ENCODE measurements at places on chromosomes 13 and 19. TPM values are rescaled to one million over a fixed set of nuclear protein-coding genes. Genes with fewer than 3 reads are reported as not detected.

GRCh38 chr19:16222806-16223205 lies 25.1 kb downstream of the AP1M1 start:
- peak; percentile 70 for DNase-seq

The CBLC gene
- total RNA-seq, result under 0.01 TPM

GRCh38 chr19:40594255-40594654 lies 6.9 kb upstream of the LTBP4 start:
- DNase-seq, result no peak

The LYPD5 gene
- total RNA-seq, result 0.50 TPM

DNA sequence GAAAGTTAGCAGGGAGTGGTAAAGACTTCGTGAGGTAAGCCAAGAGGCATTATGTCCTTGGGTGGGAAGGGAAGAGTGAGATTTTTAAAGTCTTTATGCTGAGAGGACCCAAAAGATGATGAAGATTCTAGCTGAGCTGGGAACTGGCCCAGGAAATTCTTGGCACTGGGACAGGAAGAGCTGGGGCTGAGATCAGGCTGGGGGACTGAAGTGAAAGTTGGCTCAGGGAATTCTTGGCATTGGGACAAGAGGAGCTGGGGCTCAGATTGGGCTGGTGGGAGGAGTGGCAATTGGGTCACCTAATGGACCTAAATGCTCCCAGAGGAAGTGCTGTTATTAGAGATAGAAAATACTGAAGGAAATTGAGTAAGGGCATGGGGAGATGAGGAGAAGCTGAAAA lies 8.8 kb downstream of the SCEL start:
- peak; percentile 63 for DNase-seq

DNA sequence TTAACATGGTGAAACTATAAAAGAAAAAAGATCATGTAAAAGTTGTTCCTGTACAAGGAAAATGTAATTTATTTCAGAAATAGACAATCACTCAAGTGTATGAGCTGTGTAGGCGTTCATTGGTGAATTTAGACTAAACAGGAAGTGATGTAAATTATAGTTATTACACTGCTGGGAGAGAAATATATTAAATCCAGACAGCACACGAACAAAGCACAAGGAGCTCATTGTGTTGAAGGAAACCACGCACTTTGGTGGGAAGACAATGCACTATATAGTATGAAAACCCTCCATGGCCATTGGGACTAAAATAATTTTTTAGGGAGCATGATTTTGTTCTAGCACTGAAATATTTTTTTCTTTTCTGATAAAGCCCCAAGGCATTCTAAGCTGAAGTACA lies 450.5 kb downstream of the KLF12 start:
- no peak for DNase-seq

GRCh38 chr19:50203281-50204080 lies at the start of gene MYH14:
TSS of gene MYH14 (plus strand) at chr19:50203622. CDS start at chr19:50210366, 6,744 bp downstream.
- DNase-seq, result peak; percentile 3

The CD37 gene
- not detected for total RNA-seq

- no peak for DNase-seq
Observed at GRCh38 chr19:50678323-50678722, 29.1 kb downstream of the C19orf81 start.

The RXFP2 gene
- total RNA-seq, result not detected

- DNase-seq, result no peak
Observed at GRCh38 chr19:9811139-9811538, 7.7 kb downstream of the FBXL12 start.

DNA sequence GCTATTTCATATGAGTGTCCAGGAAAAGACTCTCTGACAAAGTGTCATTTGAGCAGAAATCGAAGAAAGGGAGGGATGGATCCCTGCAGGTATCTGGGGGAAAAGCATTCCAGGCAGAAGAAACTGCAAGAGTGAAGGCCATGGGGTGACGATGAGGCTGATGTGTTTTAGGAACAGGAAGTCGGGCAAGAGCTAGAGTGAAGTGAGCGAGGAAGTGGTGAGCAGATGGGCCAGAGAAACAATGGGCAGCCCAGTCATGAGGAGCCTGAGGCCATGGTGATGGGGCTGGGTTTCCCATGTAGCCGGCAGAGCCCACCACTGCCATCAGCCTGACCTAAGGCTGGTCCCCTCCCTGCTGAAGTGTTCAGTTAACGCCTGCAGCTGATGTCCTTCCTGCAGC lies 150.2 kb downstream of the TNFSF13B start:
- DNase-seq, result no peak

- no peak for DNase-seq
Observed at GRCh38 chr13:73767747-73768315, 366.4 kb downstream of the KLF12 start.

The LGALS14 gene
- not detected for total RNA-seq

DNA sequence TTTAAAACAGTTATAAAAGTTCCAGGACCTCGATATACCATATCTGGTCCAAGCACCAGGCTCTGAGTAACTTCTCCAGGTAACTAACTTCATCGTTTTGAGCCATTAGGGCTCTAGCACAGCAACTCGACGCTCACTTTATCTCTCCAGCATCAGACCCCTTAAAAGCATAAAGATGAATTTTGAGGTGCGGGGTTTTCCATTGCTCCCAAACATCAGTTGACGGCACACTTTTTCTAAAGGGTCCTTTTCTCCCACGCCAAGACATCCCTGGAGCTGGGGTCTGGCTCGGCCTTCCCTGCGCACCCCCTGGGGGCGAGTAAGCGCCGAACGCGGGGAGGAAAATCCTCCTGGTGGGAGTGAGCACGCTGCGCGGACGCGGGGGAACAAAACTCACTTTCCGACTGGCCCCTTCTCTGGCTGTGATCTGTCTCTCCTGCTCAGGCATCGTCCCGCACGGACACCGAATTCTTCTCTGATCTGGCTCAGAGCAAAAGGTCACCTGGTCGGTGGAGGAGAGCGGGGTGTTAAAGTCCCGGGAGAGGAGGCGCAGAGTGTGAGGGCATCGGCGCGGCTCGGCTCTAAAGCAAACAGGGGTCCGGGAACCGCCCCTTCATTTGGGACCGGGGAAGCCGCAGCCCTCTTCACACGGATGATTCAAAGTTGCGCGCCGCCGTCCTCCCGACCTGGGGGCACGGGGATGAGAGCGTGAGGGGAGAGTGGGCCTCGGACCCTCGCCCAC lies at the start of gene ATP7B:
TSS of gene ATP7B (minus strand) at position 561 of the 742 bp plus-strand sequence. CDS start at position 448, 113 bp downstream.
- no peak for DNase-seq

DNA sequence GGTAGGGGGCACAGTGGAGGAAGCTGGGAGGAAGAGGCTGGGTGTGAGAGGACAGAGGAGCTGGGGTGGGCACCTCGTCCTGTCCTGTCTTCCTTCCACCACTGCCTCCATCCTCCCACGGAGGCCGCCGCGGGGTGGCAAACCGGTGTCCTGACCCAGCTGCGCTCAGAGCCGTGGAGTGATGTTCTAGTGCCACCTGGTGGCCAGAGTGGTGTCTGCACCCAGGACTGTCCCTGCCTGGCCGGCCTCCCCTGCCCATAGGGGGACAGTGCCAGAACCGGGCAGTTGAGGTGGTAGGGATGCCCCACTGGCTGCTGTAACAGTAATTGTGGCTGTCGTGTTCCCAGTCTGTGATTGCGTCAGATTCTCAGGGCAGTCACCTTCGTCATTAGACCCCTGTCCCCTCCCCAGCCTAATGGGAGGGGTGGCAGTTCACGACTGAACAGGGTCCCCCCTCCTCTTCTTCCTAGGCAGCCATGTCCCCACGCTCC lies 11.1 kb upstream of the ARRDC2 start:
- peak; percentile 64 for DNase-seq

GRCh38 chr19:648305-648704 lies 8.6 kb downstream of the FGF22 start:
- no peak for DNase-seq

DNA sequence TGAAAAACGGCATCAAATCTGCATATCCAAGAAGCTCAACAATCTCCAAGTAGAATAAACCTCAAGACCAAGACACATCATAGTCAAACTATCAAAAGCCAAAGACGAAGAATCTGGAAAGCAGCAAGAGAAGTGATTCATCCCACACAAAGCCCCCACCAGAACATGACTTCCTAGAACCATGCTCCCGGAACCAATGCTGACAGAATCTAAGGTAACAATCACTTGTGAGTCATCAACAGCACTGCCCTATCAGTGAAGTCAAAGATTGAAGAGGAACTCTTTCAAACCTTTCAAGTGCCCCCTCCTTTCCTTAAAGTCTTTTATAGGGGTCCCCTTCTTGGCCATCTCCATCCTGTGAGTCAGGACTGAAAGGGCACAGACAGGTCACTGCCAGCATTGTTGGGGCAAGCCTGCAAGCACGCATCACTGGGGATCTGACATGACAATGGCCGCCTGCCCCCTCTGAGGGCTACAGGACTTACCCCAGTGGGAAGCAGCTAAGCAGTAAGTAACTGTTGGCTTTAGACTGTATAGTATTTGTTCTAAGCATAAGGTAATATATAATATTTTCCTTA lies at the start of gene CCDC70:
TSS of gene CCDC70 (plus strand) at position 247 of the 578 bp plus-strand sequence. CDS start 3,443 bp downstream, outside the sequence.
- DNase-seq, result peak; percentile 71

DNA sequence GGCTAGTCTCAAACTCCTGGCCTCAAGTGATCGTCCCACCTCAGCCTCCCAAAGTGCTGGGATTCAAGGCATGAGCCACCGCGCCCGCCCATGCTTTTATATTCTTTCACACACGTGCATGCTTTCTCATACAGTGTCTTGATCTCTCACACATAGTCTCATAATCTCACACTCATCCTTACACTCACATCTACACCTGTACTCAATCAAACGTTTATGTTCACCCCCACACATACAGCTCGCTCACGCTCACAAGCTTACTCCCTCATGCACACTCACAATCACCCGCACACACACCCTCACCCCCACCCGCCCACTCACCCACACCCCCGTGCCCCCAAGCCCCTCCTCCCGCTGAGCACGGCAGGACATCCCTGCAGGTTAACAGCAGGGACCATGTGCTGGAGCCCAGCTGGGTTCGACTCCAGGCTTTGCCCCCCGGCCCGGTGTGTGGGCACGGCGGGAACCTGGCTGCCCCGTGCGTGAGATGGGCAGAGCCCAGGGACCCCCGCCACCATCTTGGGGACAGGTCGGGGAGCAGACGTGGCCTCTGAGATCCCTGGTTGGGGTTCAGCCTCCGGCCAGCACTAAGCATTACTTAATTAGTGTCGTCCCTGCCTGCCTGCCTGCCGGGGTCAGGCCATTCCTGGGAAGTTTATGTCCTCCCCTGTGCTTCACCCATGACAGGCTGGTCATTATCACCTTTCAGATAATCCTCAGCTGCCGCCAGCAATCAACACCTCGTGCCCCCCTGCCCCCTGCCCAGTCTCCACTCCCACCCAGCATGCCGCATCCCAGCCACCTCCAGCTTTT lies 11.4 kb downstream of the SBK2 start:
- DNase-seq, result no peak

The APC2 gene
- 0.50 TPM for total RNA-seq

The ZNF534 gene
- 0.17 TPM for total RNA-seq

GRCh38 chr13:97359181-97360057 lies 74.5 kb upstream of the RAP2A start:
- DNase-seq, result peak; percentile 92

The GPC6 gene
- 33.7 TPM for total RNA-seq

The CPB2 gene
- not detected for total RNA-seq

GRCh38 chr13:48266150-48266549 lies 33.1 kb downstream of the ITM2B start:
- no peak for DNase-seq

DNA sequence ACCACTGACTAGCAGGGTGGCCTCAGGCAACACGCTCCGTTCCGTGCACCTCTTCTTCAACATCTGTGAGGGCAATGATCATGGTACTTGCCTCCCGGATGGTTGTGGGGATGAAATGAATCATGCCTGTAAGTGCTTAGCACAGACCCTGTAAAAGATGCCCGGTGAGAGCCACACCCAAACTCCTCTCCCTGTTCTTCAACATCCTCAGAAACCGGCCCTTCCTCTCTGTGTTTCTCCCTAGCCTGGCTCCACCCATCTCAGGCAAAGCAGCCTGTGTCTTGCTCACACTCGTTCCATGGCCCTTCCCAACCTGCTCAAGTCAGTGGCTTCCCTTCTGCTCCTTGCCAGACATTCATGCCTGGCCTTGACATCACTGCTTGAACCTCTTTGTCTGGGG lies 5.8 kb upstream of the DMKN start:
- peak; percentile 25 for DNase-seq

- DNase-seq, result no peak
Observed at GRCh38 chr19:48297975-48298374, 27.4 kb upstream of the EMP3 start.

DNA sequence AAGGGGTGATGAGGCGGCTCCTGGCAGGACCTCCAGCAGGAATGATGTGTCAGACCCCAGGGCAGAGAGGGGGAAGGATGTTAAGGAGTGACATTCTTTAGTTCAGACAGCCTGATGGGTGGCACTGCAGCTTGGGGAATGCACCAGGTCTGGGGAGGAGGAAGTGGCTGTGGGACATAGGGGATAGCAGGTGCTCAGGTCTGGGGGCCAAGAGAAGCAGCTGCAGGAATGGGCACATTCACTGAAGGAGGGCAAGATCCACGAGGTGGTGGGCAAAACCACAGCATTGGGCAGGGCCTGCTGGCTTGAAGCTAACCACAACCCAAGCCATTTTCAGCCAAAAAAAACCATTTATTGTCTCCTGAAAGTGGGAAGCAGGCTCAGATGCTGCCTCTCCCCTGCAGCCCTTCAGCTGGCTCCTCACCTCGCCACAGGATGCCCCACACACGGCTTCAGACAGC lies 26.5 kb downstream of the COMP start:
- DNase-seq, result peak; percentile 37

- DNase-seq, result no peak
Observed at GRCh38 chr13:51091839-51092238, 19.2 kb downstream of the C13orf42 start.

GRCh38 chr19:33520844-33521479 lies 629 bp downstream of the PEPD start:
- no peak for DNase-seq

The ZNF699 gene
- 12.3 TPM for total RNA-seq

The ADAT3 gene
- 1.7 TPM for total RNA-seq

The PRTN3 gene
- not detected for total RNA-seq

DNA sequence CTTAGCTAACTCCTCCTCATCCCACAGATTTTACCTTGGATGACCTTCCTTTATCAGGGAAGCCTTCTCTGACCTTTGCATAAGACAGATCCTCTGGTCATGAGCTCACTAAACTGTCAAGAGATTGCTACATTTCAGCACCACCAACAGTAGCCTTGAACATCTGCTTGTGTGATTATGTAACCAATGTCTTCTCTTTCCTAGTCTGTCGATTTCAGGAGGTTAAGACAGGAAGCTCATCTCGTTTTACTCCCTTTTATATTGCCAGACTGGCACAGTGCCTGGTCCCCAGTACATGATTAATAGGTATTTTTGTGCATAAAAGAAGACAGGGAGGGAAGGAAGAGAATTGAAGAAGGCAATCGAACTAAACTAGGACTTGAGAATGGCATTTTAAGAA lies 1697.7 kb downstream of the EFNB2 start:
- DNase-seq, result no peak

The LACC1 gene
- total RNA-seq, result 8.9 TPM

- no peak for DNase-seq
Observed at GRCh38 chr19:45866400-45867176, 2.5 kb downstream of the FOXA3 start.

The STOML3 gene
- not detected for total RNA-seq

- DNase-seq, result no peak
Observed at GRCh38 chr19:4554717-4555116, 4.8 kb downstream of the SEMA6B start.

Measured in fibroblast of lung (primary cell).